NCI-H774 (cell line): ENCODE measurements at places on chromosomes 1 and 21.

GRCh38 chr1:119327450-119328155, 41.0 kb upstream of the HAO2 start:
- DNase-seq = no peak

DNA sequence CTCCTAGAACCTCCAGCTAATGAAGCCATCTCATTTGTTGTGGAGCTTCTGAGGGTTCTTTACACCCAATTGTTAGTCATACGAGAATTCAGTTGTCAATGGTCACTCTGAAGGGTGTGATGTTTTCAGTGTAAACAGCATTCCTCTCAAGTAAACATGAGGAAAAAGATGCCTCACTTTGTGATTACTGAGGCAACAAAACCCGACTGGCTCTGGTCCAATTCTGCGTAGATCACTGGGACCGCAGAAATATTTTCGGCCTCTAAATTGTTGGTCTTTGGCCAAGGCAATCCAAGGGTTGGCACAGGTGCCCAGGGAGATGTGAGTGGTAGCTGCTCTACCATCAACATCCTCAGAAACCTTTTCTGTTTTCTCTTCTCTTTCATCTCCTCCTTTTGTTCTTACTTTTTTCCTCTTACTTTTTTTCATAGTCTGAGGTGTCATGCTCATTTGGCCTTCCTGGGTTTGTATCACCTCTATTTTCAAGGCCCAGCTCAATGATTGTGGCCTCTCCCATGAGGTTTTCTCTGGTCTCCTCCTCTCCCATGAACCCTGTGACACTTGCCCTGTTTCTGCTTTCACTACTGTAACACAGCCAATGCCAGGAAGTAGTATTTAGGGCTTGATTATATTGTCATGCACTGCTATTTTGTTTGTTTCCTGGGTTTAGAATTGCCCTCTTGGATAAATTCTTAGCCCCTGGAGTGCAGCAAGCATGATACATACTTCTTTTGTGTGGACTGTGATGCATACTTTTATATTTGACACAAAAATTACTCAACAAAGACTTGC, 221.9 kb downstream of the TNR start:
- no peak for DNase-seq

DNA sequence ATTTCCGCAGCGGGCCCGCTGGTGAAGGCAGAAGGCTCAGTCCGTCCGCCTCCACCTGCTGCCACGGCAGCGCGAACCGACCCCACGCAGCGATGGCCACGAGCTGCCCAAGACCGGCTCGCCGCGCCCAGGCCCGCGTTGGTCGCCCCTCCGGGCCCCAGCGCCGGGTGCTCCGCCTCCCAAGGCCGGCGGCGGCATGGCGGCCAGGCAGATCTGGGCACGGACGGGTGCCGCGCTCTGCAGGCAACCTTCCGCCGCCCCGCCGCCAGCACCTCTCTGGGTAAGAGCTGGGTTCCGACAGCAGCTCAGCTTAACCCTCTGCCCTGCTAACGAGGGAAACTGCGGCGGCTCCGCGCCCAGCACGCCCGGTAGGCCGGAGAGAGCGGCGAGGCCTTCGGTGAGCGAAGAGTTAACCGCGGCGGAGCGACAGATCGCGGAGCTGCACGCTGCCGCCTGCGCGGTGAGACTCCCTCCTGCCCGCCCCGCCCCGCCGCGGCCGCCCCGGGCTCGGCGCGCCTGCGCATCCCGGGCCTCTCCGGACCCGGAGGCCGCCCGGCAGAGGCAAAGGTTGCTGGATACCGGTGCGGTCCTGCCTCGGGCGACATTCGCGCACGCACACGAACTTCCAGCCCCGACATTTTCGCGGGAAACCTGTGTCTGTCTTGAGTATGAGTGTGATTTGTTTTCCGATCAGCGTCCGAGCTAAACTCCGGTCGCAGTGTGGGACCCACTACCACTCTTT, at the start of gene C1orf53:
TSS of gene C1orf53 (plus strand) at position 177 of the 742 bp plus-strand sequence. CDS start at position 197, 20 bp downstream.
- peak; percentile 92 for DNase-seq

DNA sequence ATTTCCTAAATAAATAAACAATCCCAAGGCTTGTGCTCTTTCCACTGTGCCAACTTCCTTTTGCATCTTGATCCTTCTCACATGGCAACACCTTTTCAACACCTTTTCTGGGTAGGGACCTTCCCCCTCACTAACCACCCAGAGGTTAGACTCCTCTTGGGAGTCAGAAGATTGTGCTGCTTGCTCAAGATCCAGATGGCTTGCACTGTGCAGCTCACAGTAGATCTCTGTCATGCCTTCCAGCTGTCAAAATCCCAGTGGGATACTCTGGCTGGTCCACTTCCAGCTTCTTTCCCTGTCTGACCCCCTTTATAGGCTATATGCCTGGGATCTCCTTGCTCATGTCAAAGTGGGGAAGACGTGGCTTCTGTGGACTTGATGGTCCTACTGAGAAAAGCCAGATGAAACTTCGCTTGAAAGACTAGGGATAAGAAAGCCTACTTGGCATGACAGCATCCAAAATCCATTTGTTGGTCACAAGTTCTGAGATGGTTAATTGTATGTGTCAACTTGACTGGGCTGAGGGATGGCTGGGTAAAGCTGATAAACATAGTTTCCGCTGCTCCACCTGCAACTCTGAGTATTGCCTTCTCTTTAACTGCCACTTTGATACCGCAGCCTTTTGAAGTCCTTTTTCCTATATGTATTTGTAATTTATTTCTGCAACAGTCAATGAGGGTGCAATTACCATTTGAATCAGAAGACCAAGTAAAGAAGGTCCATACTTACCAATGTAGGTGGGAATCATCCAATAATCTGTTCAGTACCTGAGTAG, 74.5 kb downstream of the S1PR1 start:
- no peak for DNase-seq

DNA sequence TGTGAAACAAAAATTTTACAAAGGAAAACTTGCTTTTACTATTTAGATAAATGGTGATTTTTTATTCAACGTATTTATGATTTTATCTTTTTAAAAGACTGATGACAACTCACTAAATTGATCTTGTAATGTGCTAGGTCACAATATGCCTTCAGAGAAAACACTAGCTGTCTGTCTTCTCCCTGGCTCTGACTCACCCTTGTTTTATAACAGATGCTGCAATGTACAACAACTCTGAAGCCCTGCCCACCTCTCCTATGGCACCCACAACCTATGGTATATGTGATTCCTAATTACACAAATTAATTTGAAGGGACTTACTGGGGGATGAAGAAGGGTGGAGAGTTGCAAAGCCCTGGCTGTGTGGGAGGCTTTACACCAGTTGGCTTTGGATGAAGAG, 24.7 kb upstream of the HSD17B7 start:
- no peak for DNase-seq

GRCh38 chr1:213564215-213564659, 423.5 kb upstream of the PROX1 start:
- DNase-seq = peak; percentile 57

- DNase-seq = no peak
These were observed 16.2 kb upstream of the ZNF326 start for GRCh38 chr1:89978755-89979154.

GRCh38 chr1:206023695-206024094, at the start of gene CTSE:
CTSE (minus strand) TSS chr1:206023895; CDS start chr1:206023791, 104 bp downstream.
- no peak for DNase-seq

- no peak for DNase-seq
These were observed 30.3 kb downstream of the INTS7 start for GRCh38 chr1:212004895-212005608.
